WTC11 (cell line): ENCODE measurements at places on chromosomes 7 and 10.

- DNase-seq = no peak
Measured at GRCh38 chr10:113557424-113557862, 4.6 kb downstream of the HABP2 start.

GRCh38 chr10:38043516-38043915 is 33.0 kb downstream of the ZNF33A start:
- DNase-seq = no peak

DNA sequence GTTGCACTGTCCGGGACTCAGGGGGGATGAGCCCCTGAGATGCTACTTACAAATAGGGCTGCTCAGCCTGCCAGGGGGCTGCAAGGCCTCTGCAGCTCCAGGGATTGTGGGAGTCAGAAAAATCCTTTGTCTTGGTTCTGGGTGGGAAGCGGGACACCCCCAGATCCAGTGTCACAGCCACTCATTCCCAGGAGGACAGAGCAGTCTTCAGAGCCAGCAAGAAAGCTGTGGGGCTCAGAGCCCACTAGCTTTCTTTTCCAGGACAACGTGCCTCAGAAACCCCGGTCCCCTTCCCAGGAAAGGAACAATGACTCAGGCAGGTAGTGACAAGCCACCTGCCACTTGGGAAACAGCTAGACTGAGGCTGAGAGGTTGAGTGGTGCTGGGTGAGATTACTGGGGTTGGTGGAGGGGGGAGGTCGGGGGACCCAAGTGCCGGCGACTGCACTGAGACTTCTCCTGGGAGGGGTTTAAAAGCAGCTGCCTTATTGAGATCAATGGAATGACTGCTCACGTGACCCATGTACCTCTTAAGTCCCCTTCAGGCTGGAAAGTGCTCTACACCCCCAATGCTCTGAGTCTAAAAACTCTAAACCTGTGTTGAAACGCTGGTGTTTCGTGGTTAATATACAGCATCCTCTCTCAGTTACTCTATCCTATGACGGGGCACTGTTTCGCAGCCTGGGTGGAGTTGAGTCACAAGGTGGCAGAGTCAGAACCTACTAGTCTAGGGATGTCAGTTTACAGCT is 123.6 kb downstream of the UBE2H start:
- no peak for DNase-seq

GRCh38 chr10:102713539-102713813 is 721 bp downstream of the ARL3 start:
- no peak for DNase-seq

- no peak for DNase-seq
Measured at GRCh38 chr10:88478256-88478655, 104.9 kb downstream of the RNLS start.

DNA sequence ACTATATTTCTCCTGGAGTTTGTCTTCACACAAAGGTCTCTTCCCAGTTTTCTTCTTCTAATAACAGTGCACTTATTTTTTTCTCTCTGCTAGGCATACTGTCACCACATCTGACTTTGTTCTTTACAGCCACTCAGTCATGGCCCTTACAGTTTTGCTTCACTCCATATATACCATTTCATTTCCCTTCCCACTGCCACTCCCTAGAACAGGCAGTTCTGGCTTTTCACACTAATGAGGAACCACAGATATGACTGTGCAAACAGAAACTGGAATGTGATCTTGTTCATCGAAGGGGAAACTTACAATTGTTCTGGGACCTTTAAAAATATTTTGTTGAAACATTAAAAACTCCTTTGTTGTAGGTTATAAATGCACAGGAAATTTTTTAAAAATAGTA is 67.3 kb downstream of the EPDR1 start:
- DNase-seq = no peak

GRCh38 chr7:87968021-87968420 is 34.0 kb downstream of the ADAM22 start:
- no peak for DNase-seq

- DNase-seq = no peak
Measured at GRCh38 chr7:133931053-133931452, 196.1 kb upstream of the LRGUK start.

GRCh38 chr7:151003572-151003971 is 12.8 kb downstream of the NOS3 start:
- DNase-seq = no peak

DNA sequence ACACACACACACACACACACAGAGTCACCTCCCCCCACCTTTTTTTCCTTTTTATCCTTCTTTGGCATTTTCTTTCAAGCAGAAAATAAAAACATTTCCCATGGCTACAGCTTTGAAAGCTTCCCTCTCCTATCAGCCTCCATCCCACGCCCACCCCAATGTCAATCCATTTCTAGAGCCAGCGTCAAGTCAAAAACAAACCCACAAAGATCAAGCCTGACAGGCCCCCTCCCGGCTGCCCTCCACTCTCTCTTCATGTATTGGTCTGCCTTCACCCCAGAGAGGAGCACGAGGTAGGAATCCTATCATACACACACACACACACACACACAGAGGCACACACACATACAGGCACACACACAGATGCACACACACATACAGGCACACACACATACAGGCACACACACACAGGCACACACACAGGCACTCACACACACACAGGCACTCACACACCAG is 8.0 kb upstream of the TNRC18 start:
- no peak for DNase-seq

DNA sequence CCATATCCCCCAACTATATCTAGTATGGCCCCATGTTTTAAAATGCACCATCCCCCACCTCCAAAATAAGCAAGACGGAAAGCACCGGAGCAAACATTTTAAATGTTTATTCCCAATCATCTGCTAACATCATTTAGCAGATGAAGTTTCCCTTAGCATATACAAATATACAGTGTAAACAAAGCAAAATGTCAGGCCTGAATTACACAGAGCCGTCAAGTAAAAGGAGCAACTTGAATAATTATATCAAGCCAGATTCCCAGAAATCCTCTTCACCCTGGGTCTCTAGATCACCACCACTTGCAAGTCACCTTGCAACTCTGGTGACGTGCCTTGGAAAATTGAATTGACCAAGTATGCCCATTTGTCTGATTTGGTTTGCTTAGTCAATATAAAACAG is 91.6 kb upstream of the COL1A2 start:
- DNase-seq = no peak

DNA sequence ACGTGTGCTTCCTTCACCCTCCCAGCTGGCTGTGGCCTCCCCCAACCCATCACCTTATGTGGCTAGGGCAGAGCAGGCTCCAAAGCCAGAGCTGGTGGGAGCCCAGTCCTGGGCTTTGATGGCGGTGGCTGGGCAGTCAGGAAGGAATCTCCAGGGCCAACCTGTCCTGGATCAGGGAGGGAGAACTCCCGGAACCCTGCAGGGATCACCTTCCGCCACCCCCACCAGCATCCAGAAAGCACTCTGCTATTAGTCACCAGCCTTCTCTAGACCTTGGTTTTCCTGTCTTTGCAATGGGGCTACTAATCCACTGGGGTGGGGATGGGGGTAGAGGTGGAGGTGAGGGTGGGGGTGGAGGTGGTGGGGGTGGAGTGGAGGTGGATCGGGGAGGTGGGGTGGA is 139.0 kb downstream of the ZMIZ1 start:
- DNase-seq = no peak

DNA sequence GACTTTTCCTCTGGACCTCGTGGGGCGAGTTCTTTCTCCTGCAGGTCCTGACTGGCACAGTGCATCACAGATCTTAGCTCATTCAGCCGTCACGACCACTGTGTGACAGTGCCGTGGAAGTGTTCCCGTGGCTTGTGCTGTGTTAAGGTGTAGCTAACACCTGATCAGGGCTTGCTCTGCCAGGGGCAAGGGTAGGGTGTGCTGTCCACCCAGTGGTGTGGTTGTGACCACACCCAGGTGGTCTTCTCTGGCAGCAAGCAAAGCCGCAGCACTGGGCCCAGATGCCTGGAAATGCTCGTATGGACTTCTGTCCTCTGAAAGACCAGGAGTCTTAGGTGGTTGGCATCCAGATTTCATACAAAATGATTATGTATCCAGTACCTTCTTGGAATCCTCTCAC is 86.2 kb downstream of the GLRX3 start:
- no peak for DNase-seq

DNA sequence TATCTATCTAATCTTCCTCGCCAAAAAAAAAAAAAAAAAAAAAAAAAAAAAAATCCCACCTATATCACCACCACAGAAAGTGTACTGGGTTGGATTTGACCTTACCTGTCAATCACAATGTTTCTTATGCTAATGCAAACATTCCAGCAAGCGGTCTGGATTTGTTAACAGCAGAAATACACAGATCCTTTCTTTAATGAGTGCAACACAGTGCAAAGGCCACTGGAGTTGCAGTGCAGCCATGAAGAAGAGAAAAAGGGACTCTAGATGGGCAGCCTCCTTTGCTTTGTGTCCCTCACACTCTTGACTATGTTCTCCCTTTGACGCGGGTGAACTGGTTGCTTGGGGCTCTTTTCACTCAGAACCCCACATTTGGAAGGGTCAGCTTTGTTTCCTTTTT is 127.3 kb upstream of the PRKCQ start:
- no peak for DNase-seq
